ENCODE measurements at places on chromosomes 1 and 21.

DNA sequence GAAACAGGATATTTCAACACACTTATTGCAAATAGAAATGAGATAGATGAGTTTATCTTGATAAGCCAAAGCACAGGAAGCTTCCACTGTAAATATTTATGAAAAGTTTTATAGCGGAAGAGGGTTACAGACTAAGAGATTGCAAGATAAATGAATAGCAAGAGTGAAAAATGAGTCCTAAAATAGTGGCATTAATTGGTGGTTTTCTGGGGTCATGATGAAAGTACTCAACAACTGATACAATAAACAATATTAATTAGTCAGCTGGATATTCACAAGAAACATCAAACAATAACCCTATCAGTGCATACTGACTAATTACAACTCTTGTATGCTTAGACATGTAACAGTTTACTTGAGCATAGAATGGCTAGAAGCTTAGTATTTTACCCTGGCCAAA, 154.8 kb upstream of the CHODL start:
- no peak for DNase-seq

DNA sequence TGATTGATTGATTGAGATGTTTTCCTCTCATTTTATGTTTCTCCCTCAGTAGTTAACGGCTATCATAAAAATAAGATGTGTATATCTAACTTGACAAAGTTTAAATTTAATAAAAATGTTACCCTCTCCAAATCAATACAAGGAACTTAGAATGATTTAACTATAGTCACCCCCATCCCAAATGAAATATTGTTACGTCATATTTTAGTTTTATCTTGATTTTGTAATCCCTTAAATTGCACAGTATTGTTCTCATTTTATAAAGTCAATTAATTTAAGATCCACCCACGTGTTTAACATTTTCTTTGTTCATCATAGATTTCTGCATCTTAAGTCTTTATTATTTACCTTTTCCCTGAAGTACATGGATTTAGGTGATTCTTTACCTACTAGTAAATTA, 37.2 kb downstream of the COLGALT2 start:
- DNase-seq: no peak

DNA sequence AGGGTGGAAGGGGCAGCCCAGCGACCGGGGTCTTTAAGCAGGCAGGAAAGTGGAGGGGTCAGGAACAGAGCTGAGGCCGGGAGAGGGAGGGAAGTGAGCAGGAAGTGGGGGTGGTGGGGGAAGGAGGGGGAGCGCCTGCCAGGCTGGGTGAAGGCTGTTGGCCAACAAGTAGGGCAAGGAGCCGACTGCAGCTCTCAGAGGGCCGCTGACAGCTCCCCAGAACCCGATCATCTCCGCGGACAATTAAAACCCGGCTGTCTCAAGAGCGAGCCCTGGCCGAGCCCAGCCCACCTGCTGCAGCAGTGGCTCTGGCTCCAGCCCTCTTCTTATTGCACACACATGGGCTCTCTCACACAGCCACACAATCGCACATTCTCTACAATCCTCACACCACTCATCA, 51.6 kb downstream of the GRIK3 start:
- no peak for DNase-seq

DNA sequence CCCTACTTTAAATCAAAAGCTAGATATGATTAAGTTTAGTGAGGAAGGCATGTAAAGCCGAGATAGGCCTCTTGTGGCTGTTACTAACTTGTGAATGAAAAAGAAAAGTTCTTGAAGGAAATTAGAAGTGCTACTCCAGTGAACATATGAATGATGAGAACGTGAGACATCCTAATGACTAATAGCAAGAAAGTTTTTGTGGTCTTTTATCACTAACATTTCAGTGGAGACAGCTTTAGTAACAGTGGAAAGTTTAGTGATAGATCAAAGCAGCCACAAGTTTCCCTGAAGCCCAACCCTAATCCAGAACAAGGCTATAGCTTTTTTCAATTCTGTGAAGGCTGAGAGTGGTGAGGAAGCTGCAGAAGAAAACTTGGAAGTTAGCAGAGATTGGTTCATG, 73.6 kb upstream of the LRRC8B start:
- peak; percentile 61 for DNase-seq

DNA sequence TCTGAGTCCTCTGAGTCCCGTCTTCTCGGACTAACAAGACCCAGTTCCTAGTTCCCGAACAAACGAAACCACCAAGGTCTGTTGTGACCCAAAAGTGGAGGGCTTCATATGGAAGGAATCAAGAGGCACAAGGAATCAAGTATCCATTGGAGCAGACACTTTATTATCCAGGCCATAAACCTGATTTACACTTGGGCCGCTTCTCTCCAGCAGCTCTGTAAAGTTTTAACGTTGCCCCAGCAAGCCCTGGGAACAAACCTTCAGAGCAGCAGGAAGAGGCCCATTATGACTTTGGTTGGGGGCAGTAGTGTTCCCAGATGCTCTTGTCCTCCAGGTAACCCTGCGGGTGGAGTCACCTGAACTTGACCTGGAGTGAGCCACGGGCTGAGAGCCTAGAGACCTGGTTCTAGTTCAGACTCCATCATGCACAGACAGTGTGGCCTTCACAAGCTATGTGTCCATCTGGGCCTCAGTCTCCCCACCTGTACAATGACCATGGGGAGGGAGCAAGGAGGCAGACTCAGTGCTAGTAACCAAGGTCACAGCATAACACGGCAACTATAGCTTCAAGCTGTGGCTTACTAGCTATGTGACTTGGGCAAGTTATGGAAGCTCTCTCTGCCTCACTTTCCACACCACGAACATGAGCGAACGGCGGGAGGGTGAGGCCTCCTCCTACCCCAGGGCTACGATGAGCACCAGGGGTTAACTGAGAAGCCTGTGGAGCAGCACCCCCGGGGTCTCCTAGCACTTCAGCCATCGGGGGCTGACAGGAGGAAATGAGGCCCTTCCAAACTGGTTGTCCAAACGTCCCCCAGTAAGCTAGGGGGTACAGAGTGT, 95.7 kb downstream of the GLIS1 start:
- DNase-seq: no peak

DNA sequence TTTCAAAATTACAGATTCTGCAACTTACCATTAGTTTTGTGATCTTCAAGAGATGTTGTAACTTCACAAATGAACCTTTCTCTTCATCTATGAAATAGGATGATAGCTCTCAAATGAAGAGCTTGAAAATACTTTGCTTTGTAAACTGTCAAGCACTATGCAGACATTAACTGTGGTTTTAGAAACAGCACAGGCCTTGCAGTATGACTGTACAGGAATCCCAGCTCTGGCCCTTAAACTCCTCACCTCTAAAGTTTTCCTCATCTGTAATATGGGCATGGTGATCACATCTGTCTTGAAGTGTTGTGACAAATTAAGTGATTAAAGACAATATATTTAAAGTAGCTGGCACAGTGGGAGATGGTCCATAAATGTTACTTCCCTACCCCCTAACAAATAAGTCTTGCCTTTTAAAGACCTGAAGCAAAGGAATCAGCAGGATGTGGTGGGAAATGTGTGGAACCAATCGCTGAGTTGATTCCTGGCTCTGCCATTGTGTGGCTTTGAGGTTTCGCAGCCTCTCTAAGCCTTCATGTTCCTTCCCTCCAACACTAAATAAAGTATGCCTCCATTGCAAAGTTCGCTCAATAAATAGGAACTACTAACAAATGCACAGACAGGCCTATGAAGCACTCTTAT, 5.5 kb upstream of the PTP4A2 start:
- DNase-seq: peak; percentile 45

GRCh38 chr1:38852780-38853179, 6.8 kb downstream of the RRAGC start:
- no peak for DNase-seq

GRCh38 chr21:42056996-42057689, 14.0 kb upstream of the UMODL1 start:
- DNase-seq: peak; percentile 15

- DNase-seq: peak; percentile 45
Measured at GRCh38 chr1:42146626-42147320, 6.4 kb upstream of the GUCA2B start.

DNA sequence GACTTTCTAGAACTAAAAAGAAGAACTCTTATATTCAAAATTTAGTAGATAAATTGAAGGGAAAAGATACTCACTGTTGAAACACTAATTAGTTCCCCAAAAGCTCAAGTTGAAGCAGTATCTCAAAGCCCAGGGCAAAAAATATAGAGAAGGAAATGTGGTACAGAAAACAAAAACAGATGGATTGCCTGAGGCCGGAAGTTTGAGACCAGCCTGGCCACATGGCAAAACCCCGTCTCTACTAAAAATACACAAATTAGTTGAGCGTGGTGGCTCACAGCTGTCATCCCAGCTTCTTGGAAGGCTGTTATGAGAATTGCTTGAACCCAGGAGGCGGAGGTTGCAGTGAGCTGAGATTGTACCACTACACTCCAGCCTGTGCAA, 36.0 kb downstream of the FAM177B start:
- no peak for DNase-seq

DNA sequence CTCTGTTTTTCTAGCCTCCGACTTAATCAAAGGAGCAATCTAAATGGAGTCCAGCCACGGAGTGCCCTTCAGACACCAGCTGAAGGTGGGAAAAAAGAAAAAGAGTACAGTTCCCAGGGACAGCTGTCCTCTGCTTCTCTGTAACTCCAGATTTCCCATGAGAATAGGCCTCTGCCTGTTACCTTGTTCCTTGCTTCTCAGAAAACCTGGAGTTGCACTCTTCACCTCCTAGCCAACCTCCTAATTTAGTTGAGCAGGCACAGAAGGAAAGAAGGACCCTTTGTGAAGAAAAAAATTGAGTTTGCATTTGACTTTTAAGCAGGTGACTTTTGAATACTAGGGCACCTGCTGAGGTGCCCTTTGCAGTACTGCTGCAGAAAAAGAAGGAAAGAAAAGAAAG, 8.3 kb downstream of the BARHL2 start:
- no peak for DNase-seq

- DNase-seq: no peak
Measured at GRCh38 chr1:105684714-105685113, 1371.8 kb upstream of the PRMT6 start.

GRCh38 chr1:29581256-29581655, 344.9 kb downstream of the PTPRU start:
- no peak for DNase-seq

GRCh38 chr1:248825573-248825908, 174 bp downstream of the SH3BP5L start:
- no peak for DNase-seq

DNA sequence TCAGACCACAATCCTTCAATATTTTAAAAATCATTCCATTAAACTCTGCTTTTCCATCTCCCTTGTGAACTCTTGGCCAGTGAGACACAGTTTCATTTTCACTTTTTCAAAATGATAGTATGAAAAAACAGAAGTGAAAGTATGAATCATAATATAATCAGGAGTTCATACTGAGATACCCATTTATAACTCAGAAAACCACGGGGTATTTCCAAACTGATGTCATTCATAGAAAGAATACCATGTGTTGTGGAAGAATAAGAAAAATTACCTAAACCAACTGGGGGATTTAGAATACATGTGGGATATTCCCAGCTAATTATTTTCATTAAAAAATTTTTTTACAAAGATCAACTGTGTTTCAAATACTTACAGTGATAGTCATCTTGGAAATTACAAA, 149.9 kb downstream of the MRPL39 start:
- DNase-seq: peak; percentile 87

GRCh38 chr1:58722967-58723366, 23.1 kb upstream of the MYSM1 start:
- DNase-seq: peak; percentile 64

GRCh38 chr21:41245509-41246135, 71.0 kb upstream of the FAM3B start:
- DNase-seq: no peak

GRCh38 chr1:93016171-93016570, 54.9 kb upstream of the DIPK1A start:
- DNase-seq: peak; percentile 63

- peak; percentile 93 for DNase-seq
Measured at GRCh38 chr1:181099152-181100014, 10.9 kb downstream of the IER5 start.

- DNase-seq: no peak
Measured at GRCh38 chr1:101064697-101065096, 39.1 kb upstream of the DPH5 start.

- DNase-seq: no peak
Measured at GRCh38 chr1:31238612-31238985, 1.1 kb downstream of the NKAIN1 start.

DNA sequence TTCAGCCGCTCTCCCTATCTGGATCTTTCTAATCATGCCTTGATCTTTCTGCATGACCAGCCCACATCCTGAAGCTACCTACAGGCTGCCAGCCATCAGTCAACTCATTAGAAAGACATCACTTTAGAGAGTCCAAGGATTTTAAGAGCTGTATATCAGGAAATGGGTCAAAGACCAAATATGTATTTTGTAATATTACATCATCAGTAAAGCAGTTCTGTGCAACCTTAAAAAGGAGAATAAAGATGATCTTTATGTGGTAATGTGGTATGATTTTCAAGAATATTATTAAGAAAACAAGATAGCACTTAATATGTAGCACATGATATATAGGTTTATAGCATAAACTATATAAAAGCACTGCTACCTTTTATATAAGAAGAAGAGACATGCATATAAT, 47.6 kb downstream of the SLC30A7 start:
- peak; percentile 38 for DNase-seq

DNA sequence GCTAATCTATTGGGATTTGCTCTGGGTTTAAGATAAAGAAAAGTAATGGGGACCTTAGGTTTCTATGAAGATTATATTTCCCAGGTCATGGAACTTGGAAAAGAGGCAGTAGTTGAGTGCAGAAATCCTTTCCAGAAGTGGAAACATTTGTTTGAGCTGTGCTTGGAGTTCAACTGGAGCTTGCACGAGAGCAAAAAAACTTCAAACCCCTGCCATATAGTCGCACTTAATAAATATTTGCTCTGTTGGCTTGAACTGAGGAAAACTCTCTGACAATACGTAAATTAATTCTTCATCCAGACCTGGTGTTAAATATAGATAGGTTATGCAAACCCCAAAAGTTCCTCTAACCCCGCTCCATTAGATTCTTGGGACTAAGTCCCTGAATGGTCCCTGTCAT, 52.8 kb upstream of the COL24A1 start:
- no peak for DNase-seq

DNA sequence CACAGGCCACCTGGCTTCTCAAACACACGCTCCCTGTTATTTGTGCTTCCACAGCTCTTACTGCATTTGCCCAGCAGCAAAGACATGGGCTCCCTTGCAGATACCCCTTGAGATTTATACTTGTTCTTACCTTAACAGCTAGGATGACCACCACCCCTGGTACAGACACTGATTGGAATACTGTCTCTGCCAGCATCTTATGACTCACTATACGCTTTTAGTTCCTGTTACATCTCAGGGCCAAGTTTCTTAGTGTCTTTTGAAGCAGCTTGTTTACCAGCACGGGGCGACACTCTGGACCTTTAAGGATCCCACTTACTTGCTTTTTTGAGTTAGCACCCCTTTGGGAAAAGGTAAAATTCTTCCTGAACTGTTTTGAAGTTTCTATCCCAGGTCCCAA, 874.8 kb downstream of the KCNT2 start:
- peak; percentile 1 for DNase-seq
